ENCODE measurements at places on chromosomes 13 and 19.

DNA sequence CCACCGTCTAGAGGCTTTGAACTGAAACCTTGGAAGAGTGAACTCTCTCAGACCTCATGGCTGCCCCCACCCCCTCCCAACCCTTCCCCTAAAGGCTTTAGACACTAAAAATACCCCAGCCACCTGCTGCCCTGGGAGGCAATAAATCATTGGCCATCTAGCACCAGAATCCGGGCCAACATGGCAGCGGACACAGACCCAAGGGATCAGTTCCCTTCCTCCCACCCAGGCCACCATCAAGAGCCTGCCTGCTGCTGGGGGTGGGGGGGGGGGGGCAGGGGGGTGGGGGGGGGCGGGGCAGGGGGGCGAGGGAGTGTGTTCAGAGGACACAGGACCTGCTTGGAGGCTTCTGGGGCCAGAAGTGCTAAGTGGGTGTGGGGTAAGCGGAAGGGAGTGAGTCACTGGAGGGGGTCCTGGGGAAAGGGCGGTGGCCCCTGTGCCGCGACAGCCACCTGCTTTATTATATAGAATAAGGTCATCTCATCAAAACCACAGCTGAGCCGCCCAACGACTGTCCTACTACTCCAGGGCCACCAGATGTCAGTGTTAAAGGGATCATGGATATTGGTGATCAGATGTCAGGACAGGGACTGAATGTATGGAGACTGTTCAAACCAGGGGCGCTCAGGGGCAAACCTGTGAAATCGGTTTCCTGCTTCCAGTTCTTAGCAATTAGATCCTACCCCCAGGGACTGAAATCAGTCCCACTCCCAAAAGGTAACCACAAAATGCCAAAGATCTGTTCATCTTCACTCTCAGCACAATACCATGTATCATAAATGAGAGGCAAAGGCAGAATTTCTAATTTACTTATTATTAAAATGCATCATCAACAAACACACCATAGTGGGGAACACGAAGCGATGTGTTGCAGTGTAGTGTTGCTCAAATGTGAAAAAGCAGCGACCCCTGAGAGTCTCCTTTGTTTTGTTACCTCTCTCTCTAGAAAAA is 24.3 kb downstream of the ARL11 start:
- DNase-seq: peak; percentile 37

- no peak for DNase-seq
Measured at GRCh38 chr19:14782626-14783409, 4.5 kb upstream of the ADGRE2 start.

- no peak for DNase-seq
Measured at GRCh38 chr19:1167687-1168571, 6.1 kb downstream of the SBNO2 start.

DNA sequence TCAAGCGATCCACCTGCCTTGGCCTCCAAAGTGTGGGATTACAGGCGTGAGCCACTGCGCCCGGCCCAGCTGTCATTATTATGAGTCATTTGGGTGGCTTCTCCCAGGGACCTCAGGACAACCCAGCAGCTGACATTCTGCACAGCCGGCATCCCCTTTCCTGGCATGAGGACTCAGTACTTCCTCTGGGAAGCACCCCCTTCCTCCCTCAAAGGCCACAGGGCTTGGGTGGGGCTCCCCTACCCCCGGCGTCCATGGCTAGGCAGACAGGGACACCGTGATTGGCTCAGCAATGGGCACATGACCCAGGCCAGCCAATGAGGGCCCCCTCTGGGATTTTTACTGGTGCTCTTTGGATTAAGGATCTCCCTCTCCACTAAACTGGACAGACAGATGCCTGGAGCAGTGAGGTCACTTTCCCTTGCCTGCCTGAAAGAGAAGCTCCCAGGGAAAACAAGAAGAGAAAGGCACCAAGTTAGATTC is 6.0 kb downstream of the KANK2 start:
- peak; percentile 61 for DNase-seq

- no peak for DNase-seq
Measured at GRCh38 chr13:95003019-95003813, 290.9 kb upstream of the SOX21 start.

DNA sequence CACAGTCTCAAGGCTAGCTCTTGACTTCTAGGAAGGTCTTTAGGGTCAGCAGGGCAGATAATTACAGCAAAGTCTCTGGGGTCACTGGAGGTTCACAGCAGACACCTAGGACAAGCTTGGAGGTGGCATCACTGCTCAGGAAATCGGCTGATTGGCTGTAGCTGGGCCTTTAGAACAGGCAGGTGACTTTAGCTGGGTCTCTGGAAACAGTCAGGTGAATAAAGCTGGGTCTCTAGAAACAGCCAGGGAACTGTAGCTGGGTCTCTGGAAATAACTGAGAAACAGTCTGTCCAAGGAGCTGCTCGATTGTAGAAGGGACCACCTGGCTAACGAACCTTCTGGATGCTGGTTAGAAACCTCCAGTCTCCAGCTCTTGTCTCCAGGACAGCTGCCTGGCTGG is 10.0 kb downstream of the LAIR1 start:
- no peak for DNase-seq

- DNase-seq: no peak
Measured at GRCh38 chr13:48955536-48955935, 20.2 kb upstream of the FNDC3A start.

GRCh38 chr13:113418722-113419049 is 34.6 kb downstream of the ADPRHL1 start:
- no peak for DNase-seq

GRCh38 chr13:113730258-113730691 is 28.8 kb upstream of the TMEM255B start:
- DNase-seq: no peak

Measured in AG10803 (cell line).